T-cell (primary cell): ENCODE measurements at places on chromosomes 11 and 22. TPM values are rescaled to one million over a fixed set of nuclear protein-coding genes. Genes with fewer than 3 reads are reported as not detected.

Gene AASDHPPT
- total RNA-seq, result 18.2 TPM

Gene FAM89B
- total RNA-seq, result 72.9 TPM

Gene CRYBA4
- not detected for total RNA-seq

Gene DNAJB7
- total RNA-seq, result not detected

Gene SPON1
- total RNA-seq, result 2.6 TPM

Gene C11orf86
- total RNA-seq, result not detected

Gene MS4A6A
- 1.5 TPM for total RNA-seq

Gene THOC5
- 48.5 TPM for total RNA-seq

Gene KRTAP5-8
- total RNA-seq, result not detected

Gene TYR
- total RNA-seq, result not detected

GRCh38 chr22:43890901-43891331, 897 bp downstream of the PNPLA5 start:
- DNase-seq, result no peak
- H3K27ac ChIP-seq, result no peak overlapping the region
- H3K4me3 ChIP-seq, result no peak overlapping the region
- H3K36me3 ChIP-seq, result no peaks in the 10 kb centered on the region

- peaks cover 2% of the 10 kb centered on the region for H3K4me1 ChIP-seq
- no peaks in the 10 kb centered on the region for H3K27me3 ChIP-seq
- no peaks in the 10 kb centered on the region for H3K36me3 ChIP-seq
- no peak overlapping the region for H3K4me3 ChIP-seq
These were observed 14.1 kb downstream of the HRAS start for GRCh38 chr11:521177-521688.

DNA sequence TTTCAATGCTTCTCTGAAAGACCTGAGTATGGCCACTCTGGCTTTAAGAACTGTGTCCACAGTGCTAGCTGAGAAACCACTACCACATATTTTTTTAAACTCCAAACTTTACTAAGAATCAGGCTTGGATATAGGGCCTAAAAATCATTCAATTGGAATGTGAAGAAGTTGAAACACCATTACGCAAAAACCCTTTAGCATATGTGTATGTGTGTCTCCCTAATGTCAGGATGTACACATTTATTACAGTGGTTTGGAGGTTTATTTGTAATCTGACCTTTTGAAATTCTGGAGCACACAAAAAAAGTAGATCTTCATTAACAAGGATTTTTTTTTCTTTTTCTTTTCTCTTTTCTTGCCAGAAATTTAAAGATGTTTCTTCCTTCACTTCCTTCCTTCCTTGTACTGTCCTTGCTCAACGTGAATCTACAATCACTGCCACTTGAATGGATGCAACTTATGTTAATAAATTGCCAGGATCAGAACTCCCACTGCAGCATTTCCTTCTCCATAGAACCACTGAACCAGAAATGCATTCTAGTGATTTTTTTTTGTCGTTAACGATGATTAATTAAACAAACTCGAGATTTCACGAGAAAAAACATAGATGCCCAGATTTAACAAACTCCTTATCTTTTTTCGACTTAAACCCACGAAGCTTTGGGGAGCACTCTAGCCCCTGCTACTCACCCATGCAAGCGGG, 3.1 kb upstream of the ADM start:
- H3K36me3 ChIP-seq, result no peaks in the 10 kb centered on the region
- H3K4me1 ChIP-seq, result peaks cover 53% of the 10 kb centered on the region
- no peak for DNase-seq

DNA sequence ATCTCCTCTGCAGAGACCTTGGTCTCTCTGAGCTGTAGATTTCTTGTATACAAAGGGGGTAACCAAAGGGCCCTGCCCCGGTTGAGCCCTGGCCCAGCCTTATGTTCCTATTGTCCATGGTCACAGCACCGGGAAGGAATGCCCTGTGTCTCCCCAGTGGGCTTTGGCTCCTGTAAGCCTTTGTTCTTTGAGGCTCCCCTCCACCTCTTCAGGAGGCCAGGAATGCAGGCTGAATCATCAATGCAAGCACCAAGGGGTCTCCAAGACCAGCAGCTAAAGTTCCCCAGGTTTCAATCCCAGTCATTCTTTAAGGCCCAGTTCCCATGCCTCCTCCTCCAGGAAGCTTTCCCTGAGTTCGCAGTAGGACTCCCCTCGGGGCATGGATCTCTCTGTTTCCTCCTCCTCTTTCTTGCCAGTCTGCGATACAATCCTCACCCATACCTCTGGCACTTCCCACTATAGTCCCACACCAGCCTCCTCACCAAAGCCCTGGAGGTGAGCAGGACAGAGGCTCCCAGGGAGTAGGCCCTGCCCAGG, 29.2 kb upstream of the KLHL35 start:
- no peaks in the 10 kb centered on the region for H3K36me3 ChIP-seq
- DNase-seq, result no peak
- H3K4me1 ChIP-seq, result no peaks in the 10 kb centered on the region
- no peak overlapping the region for H3K27ac ChIP-seq

- H3K4me3 ChIP-seq, result no peak overlapping the region
- H3K36me3 ChIP-seq, result no peaks in the 10 kb centered on the region
- H3K27me3 ChIP-seq, result no peaks in the 10 kb centered on the region
- no peak for DNase-seq
- H3K4me1 ChIP-seq, result peaks cover 30% of the 10 kb centered on the region
These were observed 14.7 kb upstream of the CD5 start for GRCh38 chr11:61087426-61088119.

DNA sequence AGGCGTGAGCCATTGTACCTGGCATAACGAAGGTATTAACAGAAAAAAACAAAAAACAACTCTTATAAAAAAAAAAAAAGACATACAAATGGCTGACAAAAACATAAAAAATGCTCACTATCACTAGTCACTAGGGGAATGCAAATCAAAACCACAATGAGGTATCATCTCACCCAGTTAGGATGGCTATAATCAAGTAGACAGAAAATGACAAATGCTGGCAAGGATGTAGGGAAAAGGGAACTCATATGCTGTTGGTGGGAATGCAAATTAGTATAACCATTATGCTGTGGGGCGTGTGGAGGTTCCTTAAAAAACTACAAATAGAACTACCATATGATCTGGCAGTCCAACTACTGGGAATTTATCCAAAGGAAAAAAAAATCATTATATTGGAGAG, 17.0 kb downstream of the THY1 start:
- no peak overlapping the region for H3K27ac ChIP-seq
- no peak overlapping the region for H3K4me3 ChIP-seq
- H3K27me3 ChIP-seq, result no peaks in the 10 kb centered on the region
- H3K36me3 ChIP-seq, result no peaks in the 10 kb centered on the region

DNA sequence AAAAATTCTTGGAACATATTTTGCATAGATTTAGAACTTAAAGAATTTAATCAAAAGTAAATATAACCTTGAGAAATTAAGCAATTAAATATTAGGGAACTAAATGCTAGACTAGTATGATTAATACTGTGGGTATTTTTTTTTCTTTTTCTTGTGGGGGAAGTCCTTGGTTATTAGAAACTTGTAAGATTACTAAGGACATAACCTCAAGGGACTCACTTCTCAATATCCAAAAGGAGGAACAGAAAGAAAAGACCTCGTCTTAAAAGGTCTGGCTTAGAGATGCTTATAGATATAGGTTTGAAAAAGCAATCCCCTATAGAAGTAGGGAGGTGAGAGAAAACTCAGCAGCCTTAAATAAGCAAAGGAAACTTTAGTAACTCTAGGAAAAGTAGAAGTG, 368.5 kb downstream of the INSC start:
- no peaks in the 10 kb centered on the region for H3K36me3 ChIP-seq
- DNase-seq, result no peak
- no peak overlapping the region for H3K4me3 ChIP-seq
- no peak overlapping the region for H3K27ac ChIP-seq

- H3K27me3 ChIP-seq, result peaks cover 3% of the 10 kb centered on the region
- no peak for DNase-seq
- no peaks in the 10 kb centered on the region for H3K36me3 ChIP-seq
- no peak overlapping the region for H3K4me3 ChIP-seq
- H3K27ac ChIP-seq, result no peak overlapping the region
These were observed 138.2 kb downstream of the COMMD9 start for GRCh38 chr11:36150986-36151385.

GRCh38 chr11:120785576-120785975, 238.3 kb upstream of the TBCEL start:
- no peaks in the 10 kb centered on the region for H3K36me3 ChIP-seq
- no peak overlapping the region for H3K4me3 ChIP-seq
- peaks cover 30% of the 10 kb centered on the region for H3K27me3 ChIP-seq
- H3K27ac ChIP-seq, result no peak overlapping the region
- no peak for DNase-seq

GRCh38 chr11:114362326-114362725, 38.0 kb downstream of the C11orf71 start:
- H3K27ac ChIP-seq, result no peak overlapping the region
- no peaks in the 10 kb centered on the region for H3K36me3 ChIP-seq
- no peaks in the 10 kb centered on the region for H3K4me1 ChIP-seq

GRCh38 chr11:60195923-60196368, 13.1 kb upstream of the MS4A6A start:
- no peaks in the 10 kb centered on the region for H3K4me1 ChIP-seq
- H3K4me3 ChIP-seq, result no peak overlapping the region
- no peak for DNase-seq
- H3K27me3 ChIP-seq, result no peaks in the 10 kb centered on the region

DNA sequence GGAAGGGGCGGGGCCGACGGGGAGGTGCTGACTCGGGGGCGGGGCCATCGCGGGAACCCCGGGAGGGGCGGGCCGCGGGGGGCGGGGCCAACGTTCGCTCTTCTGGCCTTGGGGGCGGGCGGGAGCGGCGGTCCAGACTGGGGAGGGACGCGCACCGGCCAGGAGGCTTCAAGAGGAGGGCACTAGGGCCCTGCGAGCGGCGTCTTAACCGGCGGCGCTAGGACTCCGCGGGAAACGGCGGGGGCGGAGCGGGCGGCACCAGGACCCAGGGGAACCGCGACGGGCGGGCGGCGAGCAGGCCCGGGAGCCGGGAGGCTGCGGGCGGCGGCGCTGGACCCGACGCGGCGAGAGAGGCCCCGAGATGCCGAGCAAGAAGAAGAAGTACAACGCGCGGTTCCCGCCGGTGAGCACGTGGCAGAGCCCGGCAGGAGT, at the start of gene DRAP1:
TSS of gene DRAP1 (plus strand) at position 286 of the 432 bp plus-strand sequence. CDS start at position 362, 76 bp downstream.
- DNase-seq, result peak; percentile 99
- H3K36me3 ChIP-seq, result peaks cover 7% of the 10 kb centered on the region
- no peaks in the 10 kb centered on the region for H3K27me3 ChIP-seq

DNA sequence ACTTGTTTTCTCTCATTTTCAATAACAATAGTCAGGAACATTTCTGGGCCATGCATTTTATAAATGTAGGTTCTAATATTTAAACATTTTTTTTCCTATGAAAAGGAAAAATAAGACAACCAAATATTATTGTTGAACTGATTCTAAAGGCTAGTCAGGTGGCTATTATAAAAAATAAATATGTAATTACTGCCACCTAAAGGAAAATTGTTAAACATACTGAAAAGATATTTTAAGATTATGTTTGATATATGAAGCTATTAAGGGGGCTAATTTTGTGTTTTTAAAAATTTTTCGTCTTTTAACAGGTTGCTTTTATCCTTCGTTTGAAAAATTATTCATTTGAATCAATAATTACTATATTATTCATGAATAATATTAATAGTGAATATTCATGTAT, 62.2 kb upstream of the FDX1 start:
- no peaks in the 10 kb centered on the region for H3K36me3 ChIP-seq
- no peak overlapping the region for H3K27ac ChIP-seq
- H3K4me1 ChIP-seq, result no peaks in the 10 kb centered on the region
- no peaks in the 10 kb centered on the region for H3K27me3 ChIP-seq
- no peak overlapping the region for H3K4me3 ChIP-seq
- no peak for DNase-seq

- no peaks in the 10 kb centered on the region for H3K36me3 ChIP-seq
- H3K27me3 ChIP-seq, result peaks cover 4% of the 10 kb centered on the region
- no peak for DNase-seq
- H3K4me3 ChIP-seq, result no peak overlapping the region
- H3K27ac ChIP-seq, result no peak overlapping the region
These were observed 279.9 kb upstream of the B3GAT1 start for GRCh38 chr11:134691985-134692384.

DNA sequence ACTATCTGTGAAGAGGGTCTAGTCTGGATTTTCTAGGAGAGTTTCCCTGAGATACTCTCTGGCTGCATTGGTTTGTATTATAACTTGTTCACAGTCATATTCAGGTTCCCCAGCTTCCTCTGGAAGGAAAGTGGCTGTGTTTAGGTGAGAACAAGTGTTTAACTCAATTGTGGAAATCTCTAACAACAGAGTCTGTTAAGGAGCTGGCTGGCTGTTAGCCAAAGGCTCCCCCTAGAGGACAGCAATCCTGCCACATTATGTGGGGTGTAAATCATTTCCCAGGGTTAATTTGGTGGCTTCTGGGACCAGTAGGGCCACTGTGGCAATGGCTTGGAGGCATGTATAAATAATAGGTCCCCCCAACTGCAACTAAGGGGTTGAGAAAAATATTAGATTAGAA, 18.4 kb downstream of the MS4A6E start:
- H3K27ac ChIP-seq, result no peak overlapping the region
- no peaks in the 10 kb centered on the region for H3K36me3 ChIP-seq
- H3K4me3 ChIP-seq, result no peak overlapping the region
- H3K27me3 ChIP-seq, result peaks cover 6% of the 10 kb centered on the region
- no peaks in the 10 kb centered on the region for H3K4me1 ChIP-seq

- no peaks in the 10 kb centered on the region for H3K27me3 ChIP-seq
- no peak overlapping the region for H3K27ac ChIP-seq
- no peak overlapping the region for H3K4me3 ChIP-seq
- no peaks in the 10 kb centered on the region for H3K4me1 ChIP-seq
- no peak for DNase-seq
These were observed 36.9 kb downstream of the LIF start for GRCh38 chr22:30209642-30210041.

DNA sequence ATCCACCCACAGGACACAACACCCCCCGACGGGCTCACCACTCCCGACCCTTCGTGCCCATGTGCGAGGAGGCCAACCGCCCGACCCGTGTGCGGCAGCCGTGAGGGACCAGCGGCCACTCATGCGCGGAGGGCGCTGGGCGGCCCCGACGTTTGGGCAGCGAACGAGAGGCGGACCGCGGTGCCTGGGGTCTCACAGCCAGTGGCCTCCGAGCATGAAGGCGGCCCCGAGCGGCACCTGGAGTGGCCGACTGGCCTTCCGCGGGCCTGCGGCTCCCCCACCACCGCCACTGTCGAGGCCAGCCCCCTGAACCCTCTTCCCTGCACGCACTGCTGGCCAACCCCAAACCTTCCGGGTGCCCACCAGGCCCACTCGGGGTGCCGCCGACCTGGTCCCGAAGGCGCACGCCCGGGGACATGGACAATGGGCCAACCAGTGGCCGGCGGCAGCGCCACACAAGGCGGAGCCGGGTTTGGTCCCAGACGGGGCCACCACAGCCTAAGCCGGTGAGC, 4274.9 kb upstream of the OR11H1 start:
- H3K27ac ChIP-seq, result no peak overlapping the region
- H3K27me3 ChIP-seq, result no peaks in the 10 kb centered on the region
- DNase-seq, result no peak
- H3K4me3 ChIP-seq, result no peak overlapping the region

- no peaks in the 10 kb centered on the region for H3K36me3 ChIP-seq
- H3K27ac ChIP-seq, result no peak overlapping the region
- DNase-seq, result no peak
- no peak overlapping the region for H3K4me3 ChIP-seq
These were observed 8.9 kb upstream of the CLMP start for GRCh38 chr11:123203934-123204333.
